Stimulated activated CD8-positive, alpha-beta memory T cell treated with anti-CD3 and anti-CD28 coated beads, Interleukin-15, amount 100 ng/mL, for 4 hours (primary cell): ENCODE measurements at places on chromosomes 3 and 15.

- DNase-seq, result no peak
Measured at GRCh38 chr15:50181969-50182218, at the start of gene SLC27A2. TSS of gene SLC27A2 (plus strand) at chr15:50182196. CDS start at chr15:50182428, 232 bp downstream.

DNA sequence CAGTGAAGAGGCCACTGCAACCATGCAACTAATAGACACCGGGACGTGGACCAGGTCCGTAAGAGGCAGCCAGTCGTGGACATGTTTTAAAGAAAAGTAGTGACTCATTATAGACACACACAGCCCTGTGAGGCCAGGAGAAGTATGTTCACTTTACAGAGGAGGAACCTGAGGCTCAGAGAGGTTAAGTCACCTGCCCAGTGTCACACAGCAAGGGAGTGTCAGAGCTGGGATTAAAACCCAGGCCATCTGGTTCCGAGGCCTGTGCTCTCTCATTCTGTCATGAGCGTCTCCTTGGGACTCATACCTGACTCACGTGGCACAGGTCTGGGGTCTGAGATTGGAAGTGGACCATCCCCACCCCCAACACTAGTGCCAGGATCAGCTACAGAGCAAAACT lies 28.1 kb upstream of the GRIP2 start:
- DNase-seq, result no peak

- DNase-seq, result no peak
Measured at GRCh38 chr3:166837535-166837934, 542.6 kb downstream of the ZBBX start.

GRCh38 chr3:47515864-47516319 lies 2.4 kb upstream of the ELP6 start:
- no peak for DNase-seq

GRCh38 chr3:96083610-96084009 lies 730.8 kb upstream of the EPHA6 start:
- DNase-seq, result no peak

DNA sequence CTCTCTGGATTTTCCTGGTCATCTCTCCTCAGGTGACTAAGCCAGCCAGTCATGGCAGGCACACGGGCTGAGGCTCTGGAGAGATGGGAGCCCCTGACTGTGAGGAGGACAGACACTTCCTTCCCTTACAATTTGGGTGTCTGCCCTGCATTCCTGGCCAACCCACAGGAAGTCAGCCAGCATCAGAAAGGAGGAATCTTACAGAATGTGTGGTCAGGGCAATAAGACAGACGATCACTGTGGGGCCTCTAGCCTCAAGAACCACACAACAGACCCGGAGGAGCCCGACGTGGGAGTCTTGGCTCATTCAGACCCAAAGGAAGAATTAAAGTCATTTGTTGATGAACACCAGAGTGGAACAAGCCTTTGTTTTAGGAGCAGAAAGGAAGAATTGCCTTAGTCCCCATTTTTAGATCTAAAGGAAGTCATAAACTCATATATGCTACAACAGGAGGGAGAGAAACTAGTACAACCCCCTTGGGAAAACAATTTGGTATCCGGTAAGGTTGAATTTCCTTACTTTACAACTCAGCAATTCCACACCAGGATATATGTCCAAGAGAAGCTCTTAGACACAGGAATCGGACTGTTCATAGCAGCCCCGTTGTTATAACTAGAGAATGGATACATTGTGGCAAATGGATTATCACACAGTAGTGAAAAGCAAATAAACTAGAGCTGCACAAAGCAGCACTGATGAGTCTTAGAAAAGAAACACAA lies 62.2 kb downstream of the ABTB1 start:
- no peak for DNase-seq

GRCh38 chr15:52417521-52417920 lies 111.2 kb downstream of the MYO5A start:
- DNase-seq, result no peak

DNA sequence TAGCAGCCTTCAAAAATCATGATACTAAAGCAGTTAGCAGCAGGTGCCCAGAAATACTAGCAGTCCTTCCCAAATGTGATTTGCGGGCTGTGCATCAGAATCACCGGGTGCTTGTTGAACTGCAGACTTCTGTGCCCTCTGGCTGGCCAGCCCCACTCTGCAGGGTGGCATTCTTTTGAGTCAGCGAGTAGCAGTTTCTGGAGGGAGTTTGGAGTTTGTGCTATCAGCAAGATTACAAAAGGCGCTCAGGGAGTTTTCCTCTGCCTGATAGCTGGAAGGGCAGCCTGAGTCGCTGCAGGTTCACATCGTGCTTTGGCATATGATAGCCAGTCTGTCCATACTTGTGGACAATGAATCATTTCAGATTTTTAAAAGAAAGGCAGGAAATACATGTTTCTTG lies 57.6 kb downstream of the CLDN11 start:
- no peak for DNase-seq

DNA sequence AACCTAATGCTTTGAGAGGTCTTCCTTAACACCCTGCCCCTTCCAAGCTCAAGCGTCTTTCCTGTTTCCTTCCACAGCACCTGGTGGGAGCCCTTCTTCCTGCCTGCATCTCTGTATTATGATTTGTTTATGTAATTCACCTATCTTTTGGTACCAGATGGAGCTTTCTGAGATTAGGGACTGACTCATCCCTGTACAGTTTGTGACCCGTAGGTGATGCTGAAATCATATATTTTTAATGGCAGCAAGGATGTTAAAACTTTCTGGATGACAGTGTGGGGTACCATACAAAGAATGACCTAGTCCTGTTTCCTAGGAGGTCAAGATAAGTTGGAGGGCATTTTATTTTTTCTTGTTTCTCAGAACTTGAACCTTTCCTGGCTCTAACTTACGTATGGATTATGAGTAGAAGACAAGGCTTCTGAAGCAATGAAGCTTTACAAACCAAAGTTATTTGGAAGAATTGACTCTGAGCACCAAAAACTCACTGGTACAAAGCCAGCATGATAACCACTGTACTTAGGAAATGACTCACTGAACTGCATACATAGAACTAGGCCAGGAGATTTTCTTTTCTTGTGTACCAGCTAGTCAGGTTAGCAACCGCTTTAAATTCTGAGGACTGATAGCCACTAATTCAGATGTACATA lies 46.6 kb downstream of the HHLA2 start:
- no peak for DNase-seq

DNA sequence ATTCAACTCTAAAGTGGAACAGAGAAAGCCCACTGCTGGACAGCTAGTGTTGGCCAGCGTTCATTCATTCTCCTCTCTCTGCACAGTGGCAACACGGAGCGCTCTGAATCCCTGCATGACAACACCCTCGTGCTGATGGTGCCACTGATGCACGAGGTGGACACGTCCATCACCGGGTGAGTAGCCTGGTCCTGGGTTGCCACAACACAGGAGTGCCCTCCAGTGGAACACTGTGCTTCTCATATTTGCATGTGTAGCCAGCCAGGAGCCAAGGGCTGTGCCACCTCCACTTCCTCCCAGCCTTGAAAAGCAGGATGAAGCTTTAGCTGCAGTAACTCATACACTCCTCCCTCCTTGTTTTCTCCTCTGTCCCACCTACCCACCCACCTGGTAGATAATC lies 120.0 kb upstream of the CTDSPL start:
- no peak for DNase-seq

DNA sequence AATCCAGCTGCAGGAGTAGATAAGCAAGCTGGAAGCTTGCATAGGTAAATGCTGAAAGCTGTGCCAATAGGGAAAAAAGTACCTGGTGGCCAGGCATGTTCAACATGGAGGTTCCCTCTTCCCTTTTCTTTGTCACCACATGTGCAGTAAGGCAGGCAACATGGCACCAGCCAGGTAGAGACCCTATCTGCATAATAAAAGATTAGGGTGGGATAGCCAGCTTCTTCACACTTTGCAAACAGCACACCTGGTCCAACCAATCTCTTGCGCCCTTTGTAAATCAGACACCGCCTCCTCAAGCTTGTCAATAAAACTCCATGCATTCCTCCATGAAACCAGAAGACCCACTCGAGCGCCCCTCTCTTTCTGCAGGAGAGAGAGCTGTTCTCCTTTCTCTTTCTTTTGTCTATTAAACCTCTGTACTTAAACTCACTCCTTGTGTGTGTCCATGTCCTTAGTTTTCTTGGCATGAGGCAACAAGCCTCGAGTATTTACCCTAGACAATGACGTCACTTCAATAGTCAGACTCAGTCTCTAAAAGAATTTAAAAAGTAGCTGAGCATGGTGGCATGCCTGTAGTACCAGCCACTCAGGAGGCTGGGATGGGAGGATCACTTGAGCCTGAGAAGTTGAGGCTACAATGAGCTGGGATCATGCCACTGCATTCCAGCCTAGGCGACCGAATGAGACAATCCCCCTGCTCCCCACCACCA lies 256.3 kb downstream of the SCAPER start:
- no peak for DNase-seq

DNA sequence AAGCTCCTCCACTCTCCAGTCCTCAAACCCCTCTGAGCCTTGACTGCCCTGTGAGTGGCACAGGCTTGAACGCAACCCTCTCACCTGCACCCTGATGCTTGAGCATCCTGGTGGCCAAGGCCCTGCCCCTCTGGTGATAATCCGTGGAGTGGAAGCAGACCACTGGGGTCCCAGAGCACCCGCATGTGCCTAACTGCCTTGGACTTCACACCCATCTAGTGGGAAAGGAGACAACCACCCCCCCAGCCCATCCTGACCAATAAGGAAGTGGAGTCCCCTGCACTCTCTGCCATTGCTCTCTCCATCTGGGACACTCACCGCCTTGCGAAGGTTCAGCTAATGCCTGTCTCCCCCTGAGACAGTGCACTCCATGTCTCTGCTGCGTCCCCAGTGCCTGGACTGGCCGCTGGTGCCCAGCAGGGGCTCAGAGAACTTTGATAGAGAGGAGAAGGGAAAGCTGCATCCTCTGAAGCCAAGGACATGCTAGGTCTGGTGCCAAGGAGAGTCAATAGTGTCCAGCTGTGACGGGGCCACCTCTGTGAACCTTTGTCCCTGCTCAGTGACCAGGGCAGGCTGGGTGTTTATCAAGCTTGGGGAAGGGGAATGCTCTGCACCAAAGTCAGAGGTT lies 3.4 kb downstream of the KLF15 start:
- no peak for DNase-seq
